ENCODE measurements at places on chromosomes 5 and 9.

DNA sequence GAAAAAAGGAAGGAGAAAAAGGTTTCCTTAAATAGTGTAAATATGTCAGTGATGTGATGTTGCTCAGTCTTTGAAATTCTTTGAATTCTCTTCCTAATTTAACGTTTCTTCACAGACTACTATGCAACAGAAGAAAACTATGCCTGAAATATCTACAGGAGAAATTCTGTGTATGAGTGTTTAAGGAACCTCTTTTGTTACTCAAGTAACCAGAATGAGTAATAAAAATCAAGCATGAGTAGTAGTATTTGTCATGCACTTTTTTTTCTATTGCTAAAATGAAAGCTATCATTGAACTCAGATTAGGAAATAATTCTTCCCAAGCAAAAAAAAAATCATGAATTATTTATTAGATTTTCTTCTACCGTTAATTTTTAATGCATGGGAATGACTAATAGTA is 20.3 kb upstream of the THG1L start:
- no peak for DNase-seq

- no peak for DNase-seq
Observed at GRCh38 chr9:35852876-35853865, 17.0 kb downstream of the OR13J1 start.

DNA sequence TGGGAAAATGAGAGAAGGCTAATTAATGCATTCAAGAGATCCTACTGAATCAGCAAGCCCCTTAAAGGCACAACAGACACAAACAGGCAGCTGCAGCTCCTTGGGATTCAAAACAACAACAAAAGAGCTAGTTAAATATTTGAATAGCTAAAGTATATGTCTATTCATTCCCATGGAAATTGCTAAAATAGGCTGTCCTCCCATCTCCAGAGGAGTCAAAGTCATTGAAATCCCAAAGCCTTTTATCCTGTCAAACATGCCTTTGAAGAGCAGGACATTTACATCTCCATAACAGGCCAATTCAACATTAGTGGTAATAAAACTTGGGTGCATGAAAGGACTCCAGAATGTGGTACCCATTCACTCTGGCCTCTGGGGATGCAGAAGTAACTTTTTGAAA is 177.4 kb downstream of the NTRK2 start:
- DNase-seq = no peak

- DNase-seq = no peak
Observed at GRCh38 chr5:146107901-146108300, 2.5 kb upstream of the PLAC8L1 start.

- no peak for DNase-seq
Observed at GRCh38 chr9:131289301-131290035, at the start of gene PLPP7. Gene PLPP7, plus strand, starts transcription at chr9:131289723. Its CDS starts 275 bp downstream, at chr9:131289998.

- no peak for DNase-seq
Observed at GRCh38 chr5:137090721-137091120, 408.4 kb downstream of the SPOCK1 start.

- DNase-seq = no peak
Observed at GRCh38 chr5:124641154-124641792, 105.2 kb downstream of the ZNF608 start.

DNA sequence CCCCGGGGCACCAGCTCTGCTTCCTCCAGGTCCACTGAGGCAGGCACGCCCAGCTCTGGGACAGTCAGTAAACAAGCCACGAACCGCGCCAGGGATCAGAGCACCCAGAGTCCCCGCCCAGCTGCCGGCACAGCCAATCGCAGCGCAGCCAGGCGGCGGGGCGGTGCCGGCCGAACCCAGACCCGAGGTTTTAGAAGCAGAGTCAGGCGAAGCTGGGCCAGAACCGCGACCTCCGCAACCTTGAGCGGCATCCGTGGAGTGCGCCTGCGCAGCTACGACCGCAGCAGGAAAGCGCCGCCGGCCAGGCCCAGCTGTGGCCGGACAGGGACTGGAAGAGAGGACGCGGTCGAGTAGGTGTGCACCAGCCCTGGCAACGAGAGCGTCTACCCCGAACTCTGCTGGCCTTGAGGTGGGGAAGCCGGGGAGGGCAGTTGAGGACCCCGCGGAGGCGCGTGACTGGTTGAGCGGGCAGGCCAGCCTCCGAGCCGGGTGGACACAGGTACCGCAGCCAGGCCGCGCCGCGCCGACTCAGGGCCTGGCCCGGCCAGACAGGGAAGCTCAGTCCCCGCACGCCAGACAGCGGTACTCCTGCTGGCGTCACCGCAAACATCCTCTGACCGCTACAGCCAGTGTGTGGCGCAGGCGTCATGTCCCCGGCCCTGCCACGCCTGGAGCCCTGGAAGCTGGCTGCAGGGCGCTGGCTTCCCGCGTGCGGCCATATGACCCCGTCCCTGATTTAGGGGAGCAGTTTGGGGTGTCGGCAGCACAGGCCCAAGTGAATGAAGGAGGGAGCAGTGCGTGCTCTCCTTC is at the start of gene CTSL:
TSS of gene CTSL (plus strand) at position 220 of the 810 bp plus-strand sequence. CDS start 1,485 bp downstream, outside the sequence.
- DNase-seq = no peak

GRCh38 chr9:138013273-138013672 is 135.7 kb downstream of the CACNA1B start:
- no peak for DNase-seq

DNA sequence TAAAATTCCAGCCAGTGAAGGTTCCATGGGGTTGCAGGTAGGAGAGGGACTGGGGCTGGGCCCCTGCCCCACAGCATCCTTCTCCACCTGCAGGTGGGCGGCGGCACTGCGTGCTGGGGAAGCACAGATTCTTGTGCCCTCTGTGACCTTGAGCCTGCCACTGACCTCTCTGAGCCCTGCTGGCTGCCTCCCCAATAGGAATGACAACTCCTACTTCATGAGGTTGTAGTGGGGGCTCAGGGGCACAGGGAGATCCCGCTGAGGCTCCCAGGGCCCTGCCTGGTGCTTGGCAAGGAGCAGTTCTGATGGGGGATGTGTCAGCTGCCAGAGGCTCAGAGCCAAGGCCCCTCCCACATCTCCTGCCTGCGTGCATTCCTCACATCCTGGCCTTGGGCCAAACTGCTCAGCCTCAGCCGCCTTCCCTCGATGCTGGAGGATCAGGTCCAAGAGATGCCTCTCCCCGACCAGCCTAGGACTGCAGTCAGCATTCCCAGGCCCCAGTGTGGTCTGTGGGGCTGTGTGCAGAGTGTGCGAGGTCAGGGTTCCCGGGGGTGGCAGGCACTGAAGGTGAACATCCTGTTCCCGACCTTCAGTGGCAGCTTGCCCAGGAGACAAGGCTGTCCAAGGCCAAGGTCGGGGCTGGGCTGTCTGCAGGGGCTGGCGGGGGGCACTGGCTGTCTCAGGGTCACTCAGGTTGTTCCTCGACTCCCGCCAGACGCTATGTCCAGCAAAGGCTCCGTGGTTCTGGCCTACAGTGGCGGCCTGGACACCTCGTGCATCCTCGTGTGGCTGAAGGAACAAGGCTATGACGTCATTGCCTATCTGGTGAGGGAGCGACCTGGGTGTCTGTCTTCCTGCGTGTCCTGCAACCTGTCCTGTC is 7.0 kb downstream of the ASS1 start:
- no peak for DNase-seq

DNA sequence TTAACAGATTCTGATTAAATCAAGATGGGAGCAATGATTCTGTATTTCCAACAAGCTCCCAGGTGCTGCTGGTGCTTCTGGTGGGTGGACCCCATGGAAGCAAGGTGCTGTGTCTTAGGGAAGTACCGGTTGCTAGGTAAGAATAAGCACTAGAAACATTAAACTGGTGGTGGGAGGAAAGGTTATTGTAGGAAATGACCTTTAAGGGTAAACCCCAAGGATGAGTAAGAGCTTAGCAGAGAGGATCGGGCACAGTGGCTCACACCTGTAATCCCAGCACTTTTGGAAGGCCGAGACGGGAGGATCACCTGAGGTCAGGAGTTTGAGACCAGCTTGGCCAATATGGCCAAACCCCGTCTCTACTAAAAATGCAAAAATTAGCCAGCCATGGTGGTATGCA is 16.2 kb upstream of the CREBRF start:
- no peak for DNase-seq

GRCh38 chr9:32928912-32929311 is 72.5 kb downstream of the APTX start:
- DNase-seq = no peak

- DNase-seq = no peak
Observed at GRCh38 chr9:92965759-92966517, 18.6 kb downstream of the FGD3 start.

GRCh38 chr5:7878381-7878873 is 9.5 kb downstream of the MTRR start:
- DNase-seq = no peak

All from stimulated activated CD4-positive, alpha-beta T cell treated with anti-CD3 and anti-CD28 coated beads, TNF-alpha, amount 100 ng/mL, for 48 hours (primary cell).